ENCODE measurements at places on chromosomes 3 and 15.
A peak's percentile ranks its signal among the peaks of the same experiment; 100 is the strongest.

- DNase-seq: no peak
These were observed 222.7 kb downstream of the EFHB start for GRCh38 chr3:19711160-19711782.

DNA sequence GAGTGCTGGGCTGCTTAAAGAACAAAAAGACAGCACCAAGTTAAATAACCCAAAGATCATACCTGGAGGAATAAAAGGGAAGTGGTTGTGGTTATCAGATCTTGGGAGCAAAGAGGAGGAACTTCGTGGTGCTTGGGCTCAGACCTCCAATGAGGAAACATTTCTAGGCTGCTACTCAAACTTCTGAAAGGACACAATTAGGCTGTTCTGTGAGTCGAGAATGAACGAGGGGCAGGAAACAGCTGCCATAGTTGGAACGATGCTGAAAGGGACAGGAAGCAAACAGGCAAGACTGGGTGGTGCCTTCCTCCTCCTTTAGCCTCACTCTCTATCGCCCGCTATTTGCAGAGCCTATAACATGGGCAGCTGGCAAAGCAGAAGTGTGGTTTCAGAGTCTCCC is 276.3 kb upstream of the ARRDC4 start:
- DNase-seq: no peak

DNA sequence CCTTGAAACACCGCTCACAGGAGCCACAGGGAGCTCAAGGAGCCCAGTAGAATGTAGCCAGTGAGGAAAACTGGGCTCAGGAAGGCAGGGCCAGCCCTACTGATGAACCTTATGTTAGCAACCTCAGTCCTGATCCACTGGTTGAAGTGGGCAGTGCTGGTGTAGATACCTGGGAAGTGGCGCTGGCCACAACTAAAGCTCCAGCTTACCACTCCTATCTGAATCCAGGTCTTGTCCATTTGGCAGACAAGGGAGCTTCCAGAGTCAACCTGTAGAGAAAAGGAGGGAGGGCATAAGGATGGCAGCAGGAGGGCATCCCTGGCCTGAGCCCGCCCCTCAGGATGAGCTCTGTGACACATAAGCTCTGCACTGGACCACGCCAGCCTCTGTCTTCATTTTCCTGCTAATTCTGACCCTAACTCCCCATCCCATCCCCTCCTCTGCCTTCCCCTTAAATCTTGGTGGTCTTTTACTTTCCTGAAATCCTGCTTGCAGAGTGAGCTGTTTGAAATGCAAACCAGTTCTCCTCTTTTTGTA is 2.1 kb upstream of the PRSS50 start:
- no peak for DNase-seq

- DNase-seq: no peak
These were observed 29.7 kb upstream of the MTMR10 start for GRCh38 chr15:31021067-31021665.

- DNase-seq: no peak
These were observed 94.1 kb upstream of the PRICKLE2 start for GRCh38 chr3:64319391-64319790.

GRCh38 chr3:162285259-162285658 is 788.7 kb downstream of the OTOL1 start:
- DNase-seq: no peak

DNA sequence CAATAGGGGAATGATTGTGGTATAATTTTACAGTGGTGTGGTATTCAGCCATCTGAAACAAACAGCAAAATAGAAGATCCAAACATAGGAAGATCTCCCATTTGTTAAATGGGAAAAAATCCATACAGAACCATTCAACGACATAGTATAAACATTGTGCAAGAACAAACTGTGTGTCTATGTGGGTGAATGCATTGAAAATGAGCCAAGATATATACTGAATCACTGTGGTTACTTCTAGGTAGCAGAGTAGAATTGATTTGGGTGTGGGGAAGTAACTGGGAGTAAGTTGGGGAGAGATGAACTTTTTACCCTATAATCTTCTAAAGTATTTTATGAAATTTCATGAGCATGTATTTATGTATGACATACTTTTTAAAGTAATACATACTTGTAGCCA is 123.1 kb upstream of the UMPS start:
- no peak for DNase-seq

GRCh38 chr3:168616915-168617314 is 521.2 kb upstream of the GOLIM4 start:
- DNase-seq: no peak

- peak; percentile 93 for DNase-seq
These were observed at the start of gene TUSC2 for GRCh38 chr3:50327943-50328691. TSS of gene TUSC2 (minus strand) at chr3:50328223. CDS start at chr3:50328099, 124 bp downstream.

DNA sequence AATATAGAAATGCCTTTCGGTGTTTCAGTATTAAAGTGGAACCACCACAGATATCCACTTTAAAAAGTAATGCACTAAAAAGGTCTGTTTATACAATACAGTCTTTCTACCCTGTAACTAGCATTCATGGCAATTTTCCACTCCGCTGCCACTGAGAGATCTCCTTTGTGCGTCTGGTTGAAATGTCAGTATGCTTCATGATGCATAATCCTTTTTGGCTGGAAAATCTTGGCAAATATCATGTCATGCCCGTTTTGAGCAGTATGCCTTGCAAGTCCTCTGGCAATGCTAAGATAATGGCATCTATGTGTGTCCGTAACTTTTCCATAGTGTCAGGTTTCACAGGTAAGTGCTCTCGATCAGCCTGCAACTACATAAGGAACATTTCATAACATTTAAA is 30.8 kb upstream of the ARF4 start:
- DNase-seq: no peak

GRCh38 chr15:92151741-92152140 is 241.9 kb upstream of the ST8SIA2 start:
- no peak for DNase-seq

DNA sequence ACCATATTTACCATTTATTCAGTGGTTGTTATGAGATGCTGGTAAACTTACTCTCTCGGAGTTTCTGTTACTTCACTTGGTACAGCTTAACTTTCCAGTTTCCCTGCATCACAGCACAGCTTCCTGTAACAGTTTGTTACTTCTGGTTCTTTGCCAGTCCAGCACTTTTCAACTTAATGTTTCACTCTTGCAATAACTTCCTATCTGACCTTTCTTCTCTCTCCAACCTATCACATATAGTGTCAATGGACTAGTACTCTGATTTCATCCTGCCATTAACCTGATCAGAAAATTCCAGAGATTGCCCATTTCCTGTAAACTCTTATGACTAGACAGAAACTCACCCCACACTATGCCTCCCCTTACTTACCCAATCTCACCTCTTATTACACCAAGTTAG is 3.9 kb upstream of the ATP11B start:
- no peak for DNase-seq

- peak; percentile 27 for DNase-seq
These were observed 18.0 kb downstream of the ISG20 start for GRCh38 chr15:88656760-88657221.

DNA sequence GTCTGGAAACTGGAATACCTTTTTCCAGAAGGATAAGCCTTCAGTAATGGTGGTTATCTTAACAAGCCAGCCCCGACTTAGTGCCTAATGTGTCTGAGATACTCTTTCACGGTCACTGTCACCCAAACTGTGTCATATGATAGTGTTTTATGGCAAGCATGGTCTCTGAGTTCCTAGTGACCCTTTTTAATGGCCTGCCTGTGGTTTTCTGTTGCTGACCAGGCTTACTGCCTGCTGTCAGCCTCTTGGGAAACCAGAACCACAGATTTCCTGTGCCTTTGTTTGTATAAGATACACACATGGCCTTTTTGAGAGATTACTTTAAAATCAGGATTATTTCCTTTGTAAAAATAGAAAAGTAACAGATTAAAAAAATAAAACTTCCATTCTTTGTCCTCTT is 22.4 kb downstream of the HPS3 start:
- DNase-seq: no peak

GRCh38 chr3:128763967-128764366 is 38.0 kb downstream of the RAB7A start:
- no peak for DNase-seq

All from activated CD4-positive, CD25-positive, alpha-beta regulatory T cell treated with anti-CD3 and anti-CD28 coated beads, Interleukin-2, amount 50 U/mL, for 72 hours (primary cell).